ENCODE measurements at places on chromosomes 16 and 17.

DNA sequence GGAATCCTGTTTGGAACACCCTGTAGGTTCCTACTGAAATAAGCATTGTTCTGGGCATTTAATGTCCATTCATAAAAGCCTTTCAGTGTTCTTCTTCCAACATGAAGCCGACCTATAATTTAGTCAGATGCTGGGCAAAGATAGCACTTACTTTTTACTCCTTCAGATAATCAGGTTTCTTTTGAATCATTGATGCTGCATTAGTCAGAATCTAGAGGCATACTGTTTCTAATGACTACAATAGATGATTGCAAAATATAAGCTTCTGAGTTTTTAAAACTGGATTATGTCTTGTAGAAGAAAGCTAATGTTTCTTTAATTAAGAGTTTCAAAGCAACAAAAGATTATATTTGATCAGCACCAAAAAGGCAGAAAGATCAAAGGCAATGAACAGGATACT is 16.0 kb downstream of the MMD start:
- DNase-seq, result no peak

- no peak for DNase-seq
Measured at GRCh38 chr17:10733666-10734065, 3.8 kb upstream of the TMEM220 start.

- no peak for DNase-seq
Measured at GRCh38 chr17:68135141-68135887, 99.8 kb downstream of the KPNA2 start.

- no peak for DNase-seq
Measured at GRCh38 chr17:29569245-29569950, 897 bp downstream of the TP53I13 start.

Measured in GM13976 (cell line).